ENCODE measurements at places on chromosomes 2 and 18. TPM values are rescaled to one million over a fixed set of nuclear protein-coding genes. Genes with fewer than 3 reads are reported as not detected.

DNA sequence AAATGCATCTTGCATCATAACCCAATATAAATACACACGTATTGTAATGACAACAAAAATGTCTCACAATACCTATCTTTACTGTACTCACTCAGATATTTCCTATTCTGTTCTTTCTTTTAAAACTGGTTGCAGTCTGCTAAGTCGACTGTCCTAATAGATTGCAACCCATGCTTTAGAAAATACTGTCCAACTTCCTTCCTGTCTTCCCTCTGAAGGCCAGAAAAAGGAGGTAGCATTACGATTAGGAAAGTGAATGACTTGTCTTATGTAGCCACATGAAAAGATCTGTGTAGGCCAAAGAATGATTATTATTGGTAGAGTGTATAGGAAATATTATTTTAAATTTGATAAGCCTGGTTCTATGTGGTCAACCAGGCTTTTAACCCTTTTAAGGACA lies 134.1 kb downstream of the FAM210A start:
- no peak overlapping the region for H3K4me3 ChIP-seq
- H3K4me1 ChIP-seq: no peaks in the 10 kb centered on the region
- H3K27me3 ChIP-seq: no peaks in the 10 kb centered on the region
- no peak overlapping the region for H3K27ac ChIP-seq
- DNase-seq: no peak

DNA sequence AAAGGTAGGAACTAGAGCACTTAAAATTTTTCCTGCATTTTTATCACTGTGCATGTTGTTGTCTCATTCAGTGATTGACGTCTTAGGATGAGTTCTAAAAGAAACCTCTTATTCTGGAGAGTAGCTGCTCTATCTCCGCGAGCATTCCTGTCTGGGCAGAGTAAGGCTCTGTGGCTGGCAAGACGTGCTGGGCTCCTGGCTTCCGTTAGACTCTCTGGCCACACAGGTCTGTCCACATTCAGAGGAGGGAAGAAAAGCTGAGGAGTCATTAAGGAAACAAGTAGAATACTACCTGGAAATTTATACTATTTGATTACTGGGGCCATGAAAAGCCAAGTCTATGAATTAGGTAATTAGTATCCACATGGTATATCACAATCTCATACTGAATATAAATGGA lies 138.0 kb upstream of the DNMT3A start:
- no peaks in the 10 kb centered on the region for H3K4me1 ChIP-seq
- H3K4me3 ChIP-seq: no peak overlapping the region
- no peak overlapping the region for H3K27ac ChIP-seq
- peaks cover 20% of the 10 kb centered on the region for H3K36me3 ChIP-seq
- DNase-seq: no peak
- no peaks in the 10 kb centered on the region for H3K27me3 ChIP-seq

DNA sequence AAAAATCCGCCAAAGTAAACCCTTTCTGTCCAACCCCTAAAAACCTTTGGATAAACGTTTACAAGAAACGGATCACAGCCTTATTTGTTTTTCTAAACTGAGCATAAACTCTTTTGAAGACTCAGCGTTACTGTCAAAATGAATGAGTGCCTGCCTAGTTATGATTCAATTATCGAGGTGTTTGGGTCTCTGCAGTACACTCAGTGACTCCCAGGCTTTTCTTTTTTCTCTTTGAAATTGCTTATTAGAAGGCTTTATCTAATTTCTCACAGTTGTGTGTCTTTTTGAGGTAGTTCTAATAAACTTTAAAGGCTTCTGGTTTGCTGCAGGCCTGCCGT lies 663 bp downstream of the RHBDD1 start:
- H3K27ac ChIP-seq: peak overlapping the region; percentile 3
- no peak for DNase-seq
- H3K27me3 ChIP-seq: no peaks in the 10 kb centered on the region
- peaks cover 3% of the 10 kb centered on the region for H3K36me3 ChIP-seq
- H3K4me3 ChIP-seq: peak overlapping the region; percentile 86
- H3K4me1 ChIP-seq: no peaks in the 10 kb centered on the region

Gene LYPD1
- 10.6 TPM for total RNA-seq

GRCh38 chr2:96538487-96539214 lies 2.1 kb downstream of the ARID5A start:
- peaks cover 12% of the 10 kb centered on the region for H3K27me3 ChIP-seq
- no peaks in the 10 kb centered on the region for H3K4me1 ChIP-seq
- DNase-seq: peak; percentile 91
- H3K36me3 ChIP-seq: peaks cover 4% of the 10 kb centered on the region
- peak overlapping the region; percentile 63 for H3K4me3 ChIP-seq
- H3K27ac ChIP-seq: no peak overlapping the region

- peaks cover 62% of the 10 kb centered on the region for H3K27me3 ChIP-seq
- no peaks in the 10 kb centered on the region for H3K4me1 ChIP-seq
- no peaks in the 10 kb centered on the region for H3K36me3 ChIP-seq
- DNase-seq: peak; percentile 83
- peak overlapping the region; percentile 90 for H3K4me3 ChIP-seq
Observed at GRCh38 chr2:104871972-104872865, 18.3 kb downstream of the POU3F3 start.

Gene TRIM54
- total RNA-seq: 4.6 TPM

GRCh38 chr18:8816220-8816619 lies 110.9 kb downstream of the MTCL1 start:
- no peak for DNase-seq
- no peaks in the 10 kb centered on the region for H3K27me3 ChIP-seq
- H3K27ac ChIP-seq: no peak overlapping the region
- H3K4me3 ChIP-seq: no peak overlapping the region

Gene PTPRM
- 6.2 TPM for total RNA-seq

Gene INHA
- total RNA-seq: 0.24 TPM

DNA sequence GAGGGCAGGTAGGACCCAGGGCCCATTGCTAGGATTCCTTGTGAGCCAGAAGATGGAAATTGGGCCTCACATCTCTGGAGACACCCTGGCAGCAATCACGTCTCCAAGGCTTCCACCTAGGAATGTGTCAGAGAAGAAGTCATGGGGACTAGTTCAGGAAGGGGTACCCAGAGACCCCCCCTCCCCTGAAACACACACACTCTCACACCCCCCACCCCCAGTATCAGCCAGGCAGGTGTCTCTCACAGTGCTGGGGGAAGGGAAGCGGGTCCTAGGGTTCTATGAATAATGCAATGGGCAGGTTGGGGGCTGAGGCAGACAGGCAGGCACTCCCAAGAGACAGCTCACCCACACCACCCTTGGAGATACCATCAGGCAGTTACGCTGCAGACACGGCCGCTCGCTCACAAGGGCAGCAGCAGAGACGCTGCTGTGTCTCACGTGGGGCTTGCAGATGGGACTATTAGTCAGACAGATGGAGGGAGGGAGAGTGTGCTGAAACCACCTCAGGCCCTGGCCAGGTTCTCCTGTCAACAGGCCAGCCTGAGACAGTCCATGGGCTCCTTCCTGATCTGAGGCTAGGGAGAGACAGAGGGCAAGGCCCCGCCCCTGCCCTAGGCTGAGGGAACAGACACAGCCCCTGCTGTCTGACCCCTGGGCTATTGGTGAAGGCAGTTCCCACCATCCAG lies 134.6 kb downstream of the CYP26B1 start:
- no peaks in the 10 kb centered on the region for H3K36me3 ChIP-seq
- DNase-seq: peak; percentile 29
- no peaks in the 10 kb centered on the region for H3K27me3 ChIP-seq
- H3K27ac ChIP-seq: no peak overlapping the region

- DNase-seq: no peak
- no peak overlapping the region for H3K4me3 ChIP-seq
- no peaks in the 10 kb centered on the region for H3K4me1 ChIP-seq
- no peaks in the 10 kb centered on the region for H3K36me3 ChIP-seq
- H3K27me3 ChIP-seq: no peaks in the 10 kb centered on the region
Observed at GRCh38 chr2:29747786-29748470, 173.5 kb downstream of the ALK start.

DNA sequence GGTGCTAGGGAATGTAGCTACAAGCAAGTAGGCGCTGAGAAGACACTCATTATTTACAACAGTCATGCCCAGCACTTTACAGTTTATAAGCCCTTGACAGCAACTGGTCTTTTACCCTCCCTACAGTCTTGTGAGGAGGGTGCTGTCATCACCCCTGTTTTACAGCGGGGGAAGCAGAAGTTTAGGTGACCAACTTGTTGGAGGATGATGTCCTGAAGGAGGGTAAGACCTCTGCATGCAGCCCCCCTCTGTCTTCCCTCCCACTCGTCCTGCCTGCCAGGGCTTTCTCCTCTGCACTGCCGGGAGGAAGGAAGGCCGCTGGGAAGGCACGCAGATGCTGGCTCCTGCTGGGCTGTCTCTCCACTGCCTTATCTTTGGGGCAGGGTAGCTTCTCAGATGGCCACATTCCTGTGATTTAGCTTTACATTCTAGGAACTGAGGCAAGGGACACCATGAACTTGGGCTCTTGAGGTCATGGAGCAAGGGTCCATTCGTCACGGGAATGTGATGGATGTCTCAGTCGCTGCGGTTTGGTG lies 972 bp downstream of the IL1R1 start:
- no peak for DNase-seq
- H3K36me3 ChIP-seq: peaks cover 10% of the 10 kb centered on the region
- peaks cover 6% of the 10 kb centered on the region for H3K27me3 ChIP-seq
- H3K4me3 ChIP-seq: peak overlapping the region; percentile 76
- H3K4me1 ChIP-seq: no peaks in the 10 kb centered on the region

- H3K27ac ChIP-seq: no peak overlapping the region
- DNase-seq: no peak
- no peak overlapping the region for H3K4me3 ChIP-seq
- no peaks in the 10 kb centered on the region for H3K27me3 ChIP-seq
- H3K36me3 ChIP-seq: no peaks in the 10 kb centered on the region
Observed at GRCh38 chr2:177334940-177335543, 57.5 kb upstream of the AGPS start.

DNA sequence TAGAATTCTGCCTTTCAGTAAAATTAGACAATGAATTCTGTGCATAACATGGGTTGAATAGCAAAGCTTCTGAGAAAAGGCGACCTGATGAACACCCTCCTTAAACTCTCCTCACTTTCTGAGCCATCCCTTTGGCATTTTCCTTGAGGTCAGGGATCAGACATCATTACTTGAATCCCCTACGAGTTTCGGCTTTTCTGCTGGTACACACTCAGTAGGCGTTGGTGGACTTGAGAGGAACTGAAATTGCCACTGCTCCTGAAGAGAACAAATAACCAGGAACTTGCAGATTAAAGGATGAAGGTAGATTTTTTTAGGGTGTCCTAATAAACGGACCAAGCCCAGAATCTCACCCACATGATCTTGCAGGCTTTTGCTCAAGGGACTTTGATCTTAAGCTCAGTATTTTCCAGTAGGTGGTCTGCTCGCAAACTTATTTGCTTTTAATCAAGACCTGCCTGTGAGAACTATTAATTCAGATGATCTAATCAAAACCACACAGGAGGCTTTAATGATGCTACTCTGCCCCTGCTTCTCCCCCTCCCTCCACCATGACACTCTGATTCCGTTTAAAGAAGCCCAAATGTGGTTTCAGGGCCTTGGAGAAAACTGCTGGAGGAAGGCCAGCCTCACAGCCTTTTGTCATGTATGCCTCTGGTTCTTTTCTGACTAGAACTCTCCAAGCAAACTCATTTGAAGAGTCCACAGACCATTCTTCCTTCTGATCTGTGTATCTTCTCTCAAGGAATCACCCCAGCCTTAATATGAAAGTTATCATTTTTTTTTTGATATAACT lies 124.9 kb downstream of the PRKCE start:
- no peaks in the 10 kb centered on the region for H3K27me3 ChIP-seq
- no peak for DNase-seq
- H3K4me3 ChIP-seq: no peak overlapping the region
- no peaks in the 10 kb centered on the region for H3K36me3 ChIP-seq

Gene PLGLB1
- total RNA-seq: 1.2 TPM

Gene FBXO48
- 1.3 TPM for total RNA-seq

GRCh38 chr2:147715807-147716206 lies 129.0 kb upstream of the ACVR2A start:
- no peak for DNase-seq
- H3K27me3 ChIP-seq: no peaks in the 10 kb centered on the region
- no peak overlapping the region for H3K4me3 ChIP-seq
- H3K27ac ChIP-seq: no peak overlapping the region

DNA sequence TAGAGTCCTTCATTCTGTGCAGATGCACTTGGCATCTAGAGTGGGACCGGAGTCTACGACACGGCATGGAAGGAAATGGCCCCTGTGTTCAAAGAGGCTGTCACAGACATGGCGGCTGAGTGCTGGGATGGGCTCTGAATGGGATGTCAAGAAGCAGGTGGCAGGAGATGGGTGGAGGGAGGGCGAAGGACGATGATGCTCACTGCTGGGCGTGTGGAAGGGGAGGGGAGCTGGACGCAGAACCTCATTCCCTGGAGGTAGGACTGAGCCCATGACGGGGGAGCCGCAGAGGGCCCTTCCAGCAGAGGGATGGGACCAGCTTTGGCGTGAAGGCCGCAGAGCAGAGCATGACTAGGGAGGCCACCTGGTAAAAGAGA lies 18.8 kb upstream of the ALPI start:
- DNase-seq: peak; percentile 18
- no peak overlapping the region for H3K27ac ChIP-seq
- H3K27me3 ChIP-seq: no peaks in the 10 kb centered on the region
- no peaks in the 10 kb centered on the region for H3K36me3 ChIP-seq
- H3K4me3 ChIP-seq: no peak overlapping the region

Gene LYPD6
- total RNA-seq: 3.0 TPM

DNA sequence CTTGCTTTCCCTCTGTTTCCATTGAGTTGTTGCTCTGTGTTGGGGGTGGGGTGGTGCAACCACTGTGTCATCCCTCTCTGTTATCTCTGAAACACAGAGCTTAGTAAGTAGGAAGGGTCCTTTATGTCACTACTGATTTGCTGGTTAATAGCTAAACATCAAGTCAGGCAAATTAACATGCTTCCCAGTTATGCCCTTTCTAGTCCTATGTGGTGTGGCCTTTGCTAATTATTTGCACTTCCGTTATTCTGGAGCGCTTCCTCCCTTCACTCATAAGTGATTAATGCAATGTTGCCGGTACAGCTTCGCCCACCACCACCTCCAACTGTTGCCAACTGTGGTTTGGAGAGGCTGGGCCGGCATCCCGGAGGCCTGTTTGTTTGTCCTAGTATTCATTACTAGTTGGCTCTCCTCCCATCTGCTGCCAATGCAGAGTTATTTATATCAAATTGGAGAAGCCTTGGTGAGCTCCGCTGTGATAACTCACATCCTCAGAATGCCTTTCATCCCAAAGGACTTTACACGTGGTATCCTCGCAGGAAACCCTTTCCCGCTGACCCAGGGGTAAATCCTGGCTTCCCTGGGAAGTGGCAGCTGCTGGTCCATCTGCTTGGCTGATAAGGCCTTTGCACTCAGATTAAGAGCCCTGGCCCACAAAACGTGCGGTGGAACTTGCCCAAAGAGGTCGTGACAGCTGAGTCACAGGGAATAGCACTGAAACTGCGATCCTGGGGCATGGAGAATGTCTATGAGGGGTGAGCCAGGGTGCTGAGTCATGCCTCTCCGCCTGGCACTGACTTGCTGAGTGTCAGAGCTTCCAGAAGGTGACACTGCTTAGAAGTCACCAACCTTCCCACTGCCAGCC lies 72.0 kb upstream of the ZCCHC2 start:
- no peaks in the 10 kb centered on the region for H3K36me3 ChIP-seq
- no peaks in the 10 kb centered on the region for H3K27me3 ChIP-seq
- no peak for DNase-seq
- no peak overlapping the region for H3K4me3 ChIP-seq
- H3K4me1 ChIP-seq: peaks cover 5% of the 10 kb centered on the region

- H3K36me3 ChIP-seq: peaks cover 62% of the 10 kb centered on the region
- no peak overlapping the region for H3K27ac ChIP-seq
- no peaks in the 10 kb centered on the region for H3K27me3 ChIP-seq
Observed at GRCh38 chr2:170966648-170967396, 37.8 kb downstream of the GORASP2 start.

- H3K4me3 ChIP-seq: no peak overlapping the region
- peaks cover 18% of the 10 kb centered on the region for H3K36me3 ChIP-seq
- no peak for DNase-seq
- no peak overlapping the region for H3K27ac ChIP-seq
- H3K4me1 ChIP-seq: no peaks in the 10 kb centered on the region
Observed at GRCh38 chr2:53670331-53670730, 97.3 kb upstream of the CHAC2 start.
